ENCODE measurements at places on chromosomes 7 and 10.

- no peak for DNase-seq
Measured at GRCh38 chr7:49037346-49038210, 113.2 kb downstream of the CDC14C start.

DNA sequence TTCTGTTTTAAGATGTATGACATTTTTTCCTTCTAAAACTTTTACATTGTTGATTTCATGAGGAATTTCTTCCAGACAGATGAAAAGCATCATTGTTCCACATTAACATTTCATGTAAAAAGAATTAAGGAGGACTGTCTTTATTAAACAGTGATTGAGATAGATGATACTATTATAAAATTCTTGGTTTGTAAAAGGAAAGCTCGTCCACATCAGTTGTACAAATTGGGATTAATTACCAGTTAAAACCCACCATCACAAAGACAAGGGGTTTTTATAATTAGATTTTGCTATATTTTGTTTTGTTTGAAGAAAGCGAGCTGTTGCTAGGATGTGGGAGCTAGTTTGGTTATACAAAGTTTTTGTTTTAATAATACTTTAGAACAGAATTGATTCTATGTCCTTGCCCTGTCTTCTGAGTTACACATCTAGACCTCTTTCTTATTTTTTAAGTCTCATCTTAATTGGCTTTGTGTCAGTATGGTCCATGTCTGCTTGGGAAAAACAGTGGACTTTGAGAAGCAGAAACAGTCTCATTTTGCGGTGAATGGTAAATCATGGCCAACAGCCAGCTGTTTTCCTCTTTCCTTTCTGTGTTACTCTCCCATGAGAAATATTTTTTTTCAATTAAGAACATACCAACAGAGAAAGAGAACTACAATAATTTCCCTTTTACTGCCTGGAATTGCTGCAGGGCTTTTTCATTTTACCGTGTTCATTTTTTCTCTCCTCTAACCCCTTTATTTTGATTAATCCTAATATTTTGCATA is 3.2 kb downstream of the TES start:
- DNase-seq = no peak

GRCh38 chr10:1273372-1274105 is 217.4 kb downstream of the WDR37 start:
- DNase-seq = no peak

DNA sequence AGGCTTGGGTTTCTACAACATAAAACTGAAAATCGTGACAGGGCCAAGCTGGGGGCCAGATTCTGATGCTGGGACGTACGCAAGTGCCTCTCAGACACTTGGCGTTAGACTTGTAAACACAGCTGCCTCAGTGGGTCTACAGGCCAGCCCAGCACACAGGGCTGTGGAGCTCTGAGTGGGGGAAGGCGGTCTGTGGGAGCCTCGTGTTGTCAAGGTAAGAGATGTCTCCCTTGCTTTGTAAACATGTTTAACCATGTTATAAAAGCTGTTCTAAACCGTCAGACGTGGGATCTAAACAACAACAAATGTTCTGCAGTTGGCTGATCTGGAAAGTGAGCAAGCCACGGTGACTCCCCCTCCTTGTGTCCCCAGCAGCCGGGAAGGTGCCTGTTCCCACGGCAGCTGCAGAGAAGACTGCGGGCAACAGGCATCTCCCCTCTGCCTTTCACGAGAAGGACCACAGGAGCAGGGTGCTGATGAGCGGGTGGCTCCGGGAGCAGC is 67.8 kb downstream of the ZRANB1 start:
- DNase-seq = peak; percentile 15

DNA sequence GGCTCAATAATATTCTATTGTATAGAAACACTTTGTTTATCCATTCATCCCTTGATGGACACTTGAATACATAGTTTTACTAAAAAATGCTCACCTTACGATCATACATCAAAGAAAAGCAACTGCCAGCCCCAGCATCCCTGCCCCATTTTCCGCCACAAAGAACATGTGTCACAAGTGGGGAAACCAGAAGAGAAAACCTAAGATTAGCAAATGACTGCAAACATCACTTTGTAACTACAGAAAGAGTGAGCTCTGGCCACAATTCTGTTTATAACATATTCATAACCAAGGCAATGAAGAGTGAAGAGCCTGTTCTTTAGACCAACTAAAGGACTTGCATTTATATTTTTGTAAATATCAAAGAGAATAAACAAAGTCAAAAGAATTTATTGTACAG is 89.8 kb downstream of the DOCK4 start:
- no peak for DNase-seq

- peak; percentile 52 for DNase-seq
Measured at GRCh38 chr10:84244651-84245270, at the start of gene RGR. RGR (plus strand) TSS chr10:84245053; CDS start chr10:84245091, 38 bp downstream.

- peak; percentile 27 for DNase-seq
Measured at GRCh38 chr10:94133239-94133638, 139.5 kb downstream of the PLCE1 start.

DNA sequence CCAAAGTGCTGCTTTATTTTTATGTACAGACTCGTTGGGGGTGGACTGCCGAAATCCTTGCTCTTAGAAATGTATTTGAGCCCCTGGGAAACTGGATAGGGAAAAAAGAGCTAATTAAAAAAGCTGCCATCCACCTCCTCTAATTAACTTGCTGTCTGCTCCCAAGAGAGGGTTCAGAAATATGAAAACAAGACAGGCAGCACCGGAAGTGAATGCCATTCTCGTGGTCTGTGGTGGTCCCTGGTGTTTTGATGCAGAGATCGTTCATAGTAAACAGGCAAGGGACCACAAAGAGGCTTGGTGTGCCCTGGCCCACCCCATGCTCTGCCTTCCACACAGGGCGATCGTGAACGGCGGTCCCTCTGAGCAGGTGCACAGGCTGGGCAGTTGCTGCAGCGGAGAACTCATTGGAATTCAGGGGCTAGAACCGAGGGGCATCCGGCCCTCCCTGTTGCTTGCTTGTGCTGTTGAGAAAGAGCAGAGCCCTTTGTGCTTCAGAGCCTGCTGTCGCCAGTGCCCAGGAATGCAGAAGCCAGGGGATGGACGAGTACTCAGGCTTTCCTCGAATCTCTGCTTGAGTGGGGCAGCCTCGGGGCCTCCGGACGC is 79.1 kb upstream of the BTBD16 start:
- peak; percentile 52 for DNase-seq

GRCh38 chr7:50685135-50686065 is 97.3 kb downstream of the GRB10 start:
- no peak for DNase-seq

GRCh38 chr10:71590781-71591350 is 128.7 kb downstream of the C10orf105 start:
- no peak for DNase-seq

DNA sequence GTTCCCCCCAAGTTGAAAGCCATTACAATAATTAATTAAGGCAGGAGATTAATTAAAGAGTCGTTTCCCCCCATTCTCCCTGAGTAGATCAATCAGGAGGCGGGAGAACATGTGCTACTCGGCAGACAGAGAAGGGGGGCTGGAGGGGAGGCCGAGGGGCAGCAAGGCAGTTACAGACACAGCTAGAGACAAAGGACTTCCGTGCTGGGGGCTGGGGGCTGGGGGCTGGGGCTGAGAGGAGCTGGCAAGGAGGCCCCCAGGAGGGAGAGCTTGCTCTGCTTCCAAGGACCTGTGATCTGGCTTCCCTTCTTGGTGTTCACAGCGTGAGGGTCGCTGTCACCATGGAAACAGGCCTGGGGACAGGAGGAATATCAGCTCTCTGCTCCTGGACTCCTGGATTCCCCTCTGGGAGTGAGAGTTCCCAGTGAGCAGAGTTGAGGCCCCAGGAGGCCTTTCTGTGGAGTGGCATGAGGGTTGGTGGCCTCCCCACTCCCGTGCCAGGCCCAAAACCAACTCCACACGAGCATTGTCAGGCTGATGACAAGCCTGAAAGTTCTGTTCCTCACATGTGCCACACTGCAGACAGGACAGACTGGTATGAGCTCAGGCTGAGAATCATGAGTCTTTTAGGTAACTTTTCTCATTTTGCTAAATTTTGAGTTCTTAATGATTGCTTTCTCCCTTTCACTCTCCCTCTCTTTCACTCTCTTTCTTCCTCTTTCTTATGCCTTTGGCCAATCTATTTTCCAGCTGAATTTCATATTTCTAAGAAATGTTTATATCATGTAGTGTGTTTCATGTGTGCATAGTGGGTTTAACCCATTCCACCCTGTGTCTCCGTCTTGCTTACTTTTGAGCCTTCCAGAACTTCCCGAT is 16.4 kb downstream of the FAM241B start:
- no peak for DNase-seq
